Suppressor macrophage treated with lipopolysaccharide for 4 hours (primary cell): ENCODE measurements at places on chromosomes 13 and 19.

GRCh38 chr13:32135655-32136054 lies 104.1 kb downstream of the FRY start:
- DNase-seq, result no peak

DNA sequence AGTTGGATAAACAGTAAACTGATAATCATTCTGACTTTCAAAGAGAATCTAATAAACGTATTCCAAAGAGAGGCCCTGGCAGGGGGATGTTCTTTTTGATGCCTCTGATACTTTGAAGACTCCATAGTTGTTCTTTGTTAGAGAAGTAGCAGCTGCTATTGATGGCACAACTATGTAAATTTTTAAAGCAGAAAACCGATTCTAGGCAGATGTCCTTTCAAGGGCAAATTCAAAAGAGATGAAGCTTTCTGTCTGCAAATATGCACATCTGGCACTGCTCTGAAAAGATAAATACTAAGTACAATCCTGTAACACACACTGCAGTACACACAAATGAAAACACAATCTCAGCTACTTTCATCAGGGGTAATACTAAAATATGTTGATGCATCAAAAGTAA lies 250.1 kb downstream of the VWA8 start:
- no peak for DNase-seq

- DNase-seq, result no peak
Measured at GRCh38 chr13:51213173-51213728, 8.9 kb upstream of the FAM124A start.

DNA sequence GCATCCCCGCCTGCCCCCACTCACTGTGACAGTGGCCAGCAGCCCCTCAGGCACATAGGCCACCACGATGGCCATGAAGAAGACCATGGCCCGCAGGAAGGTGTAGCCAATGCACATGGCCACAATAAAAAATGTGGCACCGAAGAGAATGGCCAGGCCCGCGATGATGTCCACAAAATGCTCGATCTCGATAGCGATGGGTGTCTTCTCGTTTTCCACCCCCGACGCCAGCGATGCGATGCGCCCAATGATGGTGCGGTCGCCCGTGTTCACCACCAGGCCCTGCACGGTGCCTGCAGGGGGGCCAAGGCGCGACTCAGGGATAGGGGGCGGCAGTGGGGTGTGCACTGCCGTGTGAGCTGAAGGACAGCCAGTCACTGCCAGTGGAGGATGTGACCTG lies 3.7 kb downstream of the ATP4A start:
- DNase-seq, result no peak

DNA sequence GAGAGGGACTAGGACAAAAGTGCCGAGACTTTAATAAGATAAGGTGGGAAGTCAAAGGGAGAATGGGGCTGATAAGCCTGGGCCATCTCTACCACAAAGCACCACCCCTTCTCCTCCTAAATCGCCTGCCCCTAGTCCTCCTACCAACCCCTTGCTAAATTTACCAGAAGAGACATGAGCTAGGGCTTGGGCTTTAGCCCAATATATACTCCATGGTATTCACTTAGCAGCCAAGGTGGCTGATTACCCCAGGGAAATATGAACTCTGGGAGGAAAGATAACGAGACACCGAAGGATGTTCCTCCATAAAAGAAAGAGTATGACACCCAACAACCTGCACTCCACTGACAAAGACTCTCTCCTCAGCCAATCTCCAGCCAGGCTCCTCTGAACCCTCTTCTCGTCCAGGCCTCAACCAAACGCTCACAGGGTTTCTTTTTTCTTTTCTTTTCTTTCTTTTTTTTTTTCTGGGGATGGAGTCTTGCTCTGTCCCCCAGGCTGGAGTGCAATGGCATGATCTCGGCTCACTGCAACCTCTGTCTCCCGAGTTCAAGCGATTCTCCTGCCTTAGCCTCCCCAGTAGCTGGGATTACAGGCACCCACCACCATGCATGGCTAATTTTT lies 610.2 kb downstream of the UQCRFS1 start:
- DNase-seq, result no peak

DNA sequence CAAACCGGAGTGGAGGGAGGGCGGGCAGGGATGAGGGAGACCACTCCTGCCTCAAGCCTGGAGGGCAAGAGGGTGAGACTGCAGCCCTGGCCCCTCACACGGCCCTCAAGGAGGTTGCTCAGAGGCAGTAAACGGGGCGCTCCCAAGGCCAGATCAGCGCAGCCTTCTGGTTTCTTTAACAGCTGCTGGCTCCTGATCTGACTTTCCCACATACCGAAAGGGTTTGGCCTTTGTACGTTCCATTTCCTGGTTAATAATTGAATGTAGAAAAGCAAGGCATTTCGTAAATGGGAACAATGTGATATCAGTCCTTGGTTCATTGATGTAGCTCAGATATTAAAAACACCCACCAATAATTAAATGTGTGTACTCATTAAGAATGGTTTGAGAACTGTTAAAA lies 71.5 kb downstream of the GGACT start:
- no peak for DNase-seq

DNA sequence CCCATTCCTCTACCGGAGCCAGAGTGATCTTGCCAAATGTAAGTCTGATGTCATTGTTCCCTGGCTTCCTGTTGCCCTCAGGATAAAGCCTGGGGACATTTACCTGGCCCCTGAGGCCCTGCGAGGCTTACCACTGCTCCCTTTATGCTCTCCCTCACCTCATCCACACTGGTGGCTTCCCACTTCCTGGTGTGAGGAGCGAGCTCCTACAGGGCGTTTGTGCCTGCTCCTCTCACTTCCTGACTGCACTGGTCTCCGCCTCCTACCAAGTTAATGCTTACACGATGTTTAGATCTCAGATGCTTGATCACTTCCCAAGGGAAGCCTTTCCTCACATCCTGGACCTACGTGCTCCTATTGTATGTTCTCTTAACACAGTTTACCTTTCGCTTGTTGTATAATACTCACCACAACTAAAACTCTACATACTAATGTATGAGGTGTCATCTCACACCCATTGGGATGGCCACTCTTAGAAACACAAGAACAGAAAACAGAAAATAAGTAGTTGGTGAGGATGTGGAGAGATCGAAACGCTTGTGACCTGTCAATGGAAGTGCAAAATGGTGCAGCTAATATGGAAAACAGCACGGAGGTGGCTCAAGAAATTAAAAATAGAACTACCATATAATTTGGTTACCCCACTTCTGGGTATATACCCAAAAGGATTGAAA lies 177.6 kb downstream of the SHISA2 start:
- no peak for DNase-seq
